ENCODE measurements at places on chromosomes 13 and 19. TPM values are rescaled to one million over a fixed set of nuclear protein-coding genes. Genes with fewer than 3 reads are reported as not detected.
A peak's percentile ranks its signal among the peaks of the same experiment; 100 is the strongest.

- DNase-seq, result no peak
Measured at GRCh38 chr13:90732049-90732448, 615.4 kb upstream of the MIR17HG start.

- no peak for DNase-seq
Measured at GRCh38 chr13:36764957-36765356, 54.1 kb upstream of the RFXAP start.

GRCh38 chr13:28607187-28607955 lies 51.6 kb upstream of the POMP start:
- DNase-seq, result no peak

DNA sequence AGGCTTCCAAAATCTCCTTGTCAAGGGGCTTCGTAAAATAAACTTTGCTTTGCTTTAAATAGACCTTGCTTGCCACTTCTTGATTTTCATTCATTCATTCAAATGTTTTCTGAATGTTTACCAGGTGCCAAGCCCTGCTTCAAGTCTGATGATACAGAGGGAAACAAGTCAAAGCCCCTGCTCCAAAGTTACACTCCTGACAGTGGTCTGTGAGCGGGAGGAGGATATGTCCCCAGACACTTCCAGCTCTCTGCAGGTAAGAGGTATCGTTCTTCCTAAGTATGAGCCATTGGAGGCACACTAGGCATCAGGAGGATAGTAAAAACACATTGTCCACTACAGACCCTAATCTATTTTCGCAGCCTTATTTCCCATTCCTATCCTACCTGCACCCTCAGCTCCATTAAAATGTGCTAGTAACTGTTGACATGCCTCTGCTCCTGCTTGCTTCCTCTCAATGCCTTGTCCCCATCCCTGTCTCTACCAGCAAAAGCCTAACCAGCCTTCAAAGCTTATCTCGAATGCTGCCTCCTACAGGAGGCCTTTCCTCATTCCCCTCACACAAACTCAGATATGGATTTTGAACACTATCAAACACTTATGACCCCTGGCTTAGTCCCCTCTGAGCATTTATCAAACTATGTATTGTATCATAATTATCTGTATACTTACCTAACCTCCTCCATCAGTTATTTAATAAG lies 6.2 kb upstream of the WBP4 start:
- DNase-seq, result no peak

GRCh38 chr19:18780631-18781030 lies 10.5 kb downstream of the COMP start:
- no peak for DNase-seq

DNA sequence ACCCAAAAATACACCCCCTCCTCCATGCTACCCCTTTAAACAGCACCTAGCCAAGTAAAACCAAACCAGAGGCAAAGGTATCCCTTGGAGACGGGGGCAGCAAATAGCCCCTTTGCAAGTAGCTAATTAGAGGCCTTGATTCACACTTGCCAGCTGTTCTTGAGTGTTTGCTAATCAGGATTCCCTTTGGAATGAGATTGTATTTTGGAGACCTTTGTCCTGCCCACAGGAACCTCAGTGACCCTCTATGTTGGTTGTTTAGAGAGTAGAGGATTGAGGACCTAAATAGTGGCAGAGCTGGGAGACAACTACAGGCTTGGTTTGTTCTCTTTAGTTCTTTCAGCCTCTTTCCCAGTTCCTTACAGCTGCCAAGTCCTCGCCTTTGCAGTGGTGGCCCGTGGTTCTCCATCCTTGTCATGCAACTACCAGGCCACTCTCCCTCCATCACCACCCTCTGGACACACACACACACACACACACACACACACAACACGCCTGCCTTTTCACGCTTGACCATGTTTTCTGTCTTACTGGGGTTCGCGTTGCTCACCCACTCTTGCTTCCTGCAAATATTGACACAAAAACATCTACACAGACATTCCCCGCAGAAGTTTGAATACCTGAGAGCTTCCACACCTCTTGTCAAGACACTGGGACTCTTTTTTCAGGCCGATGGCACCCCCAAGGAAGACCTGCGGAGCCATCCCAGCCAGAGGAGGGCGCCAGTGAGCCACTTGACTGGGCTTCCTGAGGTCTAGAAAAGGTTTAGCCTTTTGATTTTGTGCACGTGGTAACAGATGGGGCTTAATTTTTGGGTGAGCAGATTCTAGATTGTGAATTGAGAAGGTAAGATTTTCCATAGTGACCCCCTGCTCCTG lies 80.0 kb upstream of the GPR183 start:
- DNase-seq, result peak; percentile 92

GRCh38 chr19:1567116-1567847 lies 843 bp downstream of the MEX3D start:
- DNase-seq, result peak; percentile 57

DNA sequence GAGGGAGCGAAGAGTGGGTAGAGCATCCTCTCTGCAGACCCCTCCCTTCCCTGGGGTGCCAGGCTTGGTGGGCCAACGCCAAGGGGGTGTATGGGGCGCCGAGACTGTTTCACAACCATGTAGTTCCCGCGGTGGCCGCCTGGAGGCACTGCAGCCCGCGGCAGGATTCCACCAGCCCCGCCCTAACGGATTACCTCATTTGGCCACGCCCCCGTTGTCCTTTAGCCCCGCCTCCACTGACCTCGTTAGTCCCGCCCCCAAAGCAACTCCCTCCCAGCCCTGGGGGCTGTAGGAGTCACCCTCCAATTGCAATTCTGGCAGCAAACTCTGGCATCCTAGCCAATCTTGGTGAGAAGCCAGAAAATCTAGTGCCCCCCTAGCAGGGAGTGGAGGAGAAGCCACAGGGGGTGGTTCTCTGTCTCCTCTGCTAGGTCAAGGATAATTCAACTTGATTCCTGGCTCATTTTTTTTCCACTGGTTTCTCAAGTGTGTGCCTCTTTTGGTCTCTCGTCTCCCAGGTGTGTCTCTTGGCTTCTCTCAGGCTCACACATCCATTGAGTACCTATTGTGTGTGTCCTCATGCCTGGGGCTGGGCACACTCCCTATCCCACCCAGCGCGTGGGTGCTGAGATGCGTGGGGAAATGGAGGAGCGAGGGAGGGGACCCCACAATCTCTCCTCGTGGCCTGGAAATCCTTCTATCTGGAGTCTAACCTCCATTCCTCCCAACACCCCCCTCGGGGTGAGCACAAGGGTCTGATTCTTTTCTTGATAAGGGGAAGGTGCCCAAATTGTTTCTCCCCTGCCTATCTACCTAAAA lies 2.0 kb downstream of the OLFM2 start:
- peak; percentile 89 for DNase-seq

- peak; percentile 34 for DNase-seq
Measured at GRCh38 chr13:25371875-25372283, at the start of gene ATP8A2. Gene ATP8A2, plus strand, starts transcription at chr13:25371974. Its CDS starts 239 bp downstream, at chr13:25372213.

- DNase-seq, result no peak
Measured at GRCh38 chr13:79227418-79227817, 178.6 kb downstream of the RBM26 start.

DNA sequence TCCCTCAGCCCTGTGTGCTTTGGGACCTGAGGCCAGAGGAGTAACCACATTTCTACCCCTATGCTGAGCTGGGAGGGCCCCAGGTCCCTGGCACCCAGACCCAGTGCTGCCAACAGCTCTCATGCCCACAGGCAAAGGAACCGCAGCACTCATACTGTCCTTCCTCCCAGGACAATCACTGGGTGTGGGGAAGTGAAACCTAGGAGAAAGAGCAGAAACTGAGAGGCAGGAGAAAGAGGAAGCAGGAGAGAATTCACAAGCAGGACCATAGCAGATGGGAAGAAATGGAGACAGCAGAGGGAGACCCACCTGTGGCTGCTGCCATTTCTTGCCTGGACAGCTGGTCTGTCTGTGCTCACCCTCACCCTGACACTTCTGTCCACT lies 18.9 kb downstream of the CCDC97 start:
- no peak for DNase-seq

DNA sequence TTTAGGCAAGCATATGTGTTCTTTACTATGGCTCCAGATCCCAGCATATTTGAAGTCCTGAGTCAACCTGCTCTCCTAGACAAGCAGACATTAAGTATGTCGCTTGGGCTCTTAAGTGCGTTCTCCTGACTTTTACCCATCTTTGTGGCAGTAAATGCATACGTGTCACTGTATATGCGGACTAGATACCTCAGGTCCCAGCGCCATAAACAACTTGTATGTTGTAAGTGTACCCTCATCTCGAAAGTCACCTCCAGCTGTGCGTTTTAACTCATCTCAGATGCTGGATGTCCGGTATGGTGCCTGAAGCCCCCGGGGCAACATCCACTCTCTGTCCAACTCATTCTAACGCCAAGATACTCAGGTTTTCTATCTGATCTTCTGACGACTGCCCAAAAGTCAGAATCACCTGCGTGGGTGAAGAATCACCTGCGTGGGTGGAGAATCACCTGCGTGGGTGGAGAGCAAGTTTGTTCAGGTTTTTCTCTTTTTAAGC lies 1.7 kb downstream of the PTOV1 start:
- no peak for DNase-seq

DNA sequence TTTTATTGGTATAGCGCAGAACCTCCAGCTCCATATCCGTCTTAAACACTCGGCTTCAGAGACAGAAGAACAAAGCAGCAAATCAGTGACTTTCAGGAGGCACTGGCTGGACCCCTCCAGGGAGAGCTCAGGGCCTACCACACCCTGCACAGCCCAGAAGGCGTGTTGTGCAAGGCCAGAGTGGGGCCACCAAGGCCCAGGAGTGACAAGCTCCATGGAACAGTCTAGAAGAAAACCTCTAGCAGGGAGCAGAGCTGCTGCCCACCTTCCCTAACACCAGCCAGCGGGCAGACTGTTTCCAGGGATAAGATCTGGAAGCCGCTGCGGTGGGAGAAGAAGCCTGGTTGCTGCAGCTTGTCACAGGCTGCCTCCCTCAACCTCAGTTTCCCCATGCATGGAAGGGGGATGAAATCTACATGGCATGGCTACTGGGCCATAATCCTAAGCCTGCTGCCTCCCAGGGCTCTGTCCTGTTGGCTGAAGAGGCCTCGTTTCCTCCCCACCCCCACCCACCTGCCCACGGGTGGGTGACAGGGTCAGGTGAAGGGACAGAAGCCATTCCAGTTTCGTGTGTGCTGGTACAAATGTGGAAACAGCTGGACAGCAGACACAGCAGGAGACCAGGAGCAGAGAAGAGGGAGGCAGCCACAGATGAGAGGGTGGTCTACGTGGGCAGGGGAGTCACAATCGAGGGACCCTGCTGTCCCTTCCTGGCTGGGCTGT lies 57.4 kb downstream of the PEPD start:
- no peak for DNase-seq

GRCh38 chr13:23899555-23899954 lies 2.3 kb upstream of the C1QTNF9B start:
- DNase-seq, result no peak

- peak; percentile 82 for DNase-seq
Measured at GRCh38 chr19:39407660-39408391, 1.2 kb downstream of the ZFP36 start.

AMER2 gene
- not detected for total RNA-seq

CCL25 gene
- 15.9 TPM for total RNA-seq

OLFM4 gene
- not detected for total RNA-seq

NRTN gene
- 0.45 TPM for total RNA-seq

DIS3 gene
- 33.0 TPM for total RNA-seq

ZIM2 gene
- total RNA-seq, result not detected

TMEM59L gene
- 0.19 TPM for total RNA-seq

CDADC1 gene
- 17.6 TPM for total RNA-seq
